LHCN-M2 (cell line): ENCODE measurements at places on chromosomes 2 and 18.

GRCh38 chr2:15634846-15635490, 43.3 kb downstream of the DDX1 start:
- DNase-seq: no peak

DNA sequence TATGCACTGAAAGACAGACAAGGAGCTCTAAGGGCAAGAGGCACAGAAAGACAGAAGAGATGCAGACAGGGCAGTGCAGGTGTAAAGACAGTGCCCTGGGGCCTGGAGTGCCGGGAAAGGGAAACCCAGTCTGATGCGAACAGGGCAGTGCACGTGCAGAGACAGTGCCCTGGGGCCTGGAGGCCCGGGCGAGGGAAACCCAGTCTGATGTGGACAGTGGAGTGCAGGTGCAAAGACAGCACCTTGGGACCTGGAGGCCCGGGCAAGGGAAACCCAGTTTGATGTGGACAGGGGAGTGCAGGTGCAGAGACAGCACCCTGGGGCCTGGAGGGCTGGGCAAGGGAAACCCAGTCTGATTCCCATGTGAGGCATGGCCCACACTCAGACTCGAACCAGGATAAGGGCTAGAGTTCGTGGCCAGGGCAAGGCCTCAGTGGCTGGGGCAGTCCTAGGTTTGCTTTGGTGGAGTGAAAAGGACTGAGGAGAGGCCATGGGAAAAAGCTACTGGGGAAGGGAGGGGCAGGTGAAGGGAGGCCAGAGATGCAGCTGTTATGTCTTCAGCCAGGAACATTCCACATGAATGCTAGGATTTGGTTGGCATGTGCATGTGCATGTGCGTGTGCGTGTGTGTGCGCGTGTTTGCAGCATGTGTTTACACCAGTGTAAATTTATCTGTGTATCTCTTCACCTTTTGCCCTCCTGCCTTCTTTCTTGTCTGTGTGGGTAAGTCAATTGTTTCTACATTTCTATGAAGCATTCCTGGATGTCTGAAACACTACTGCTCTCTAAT, 39.1 kb upstream of the DNMT3A start:
- peak; percentile 66 for DNase-seq

DNA sequence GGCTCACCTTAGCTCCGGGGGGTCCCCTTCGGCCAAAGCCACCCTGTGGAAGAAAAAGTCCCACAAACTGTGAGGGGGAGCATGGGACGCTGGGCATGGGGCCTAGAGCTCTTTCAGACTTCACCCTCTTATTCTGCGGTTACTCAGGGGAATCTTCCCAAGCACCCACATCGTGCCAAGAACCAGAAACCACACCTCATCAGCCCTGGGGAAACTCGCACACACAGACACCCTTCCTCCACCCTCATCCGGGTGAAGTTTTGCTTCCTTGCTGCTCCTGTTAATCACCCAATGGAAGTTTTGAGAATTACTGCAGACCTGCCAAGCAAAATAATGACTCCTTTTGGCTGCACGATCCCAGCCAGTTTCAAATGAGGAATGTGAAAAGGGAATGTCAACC, 59.1 kb downstream of the COL6A3 start:
- DNase-seq: no peak

- no peak for DNase-seq
These were observed 29.2 kb downstream of the SMARCAL1 start for GRCh38 chr2:216441308-216442010.

DNA sequence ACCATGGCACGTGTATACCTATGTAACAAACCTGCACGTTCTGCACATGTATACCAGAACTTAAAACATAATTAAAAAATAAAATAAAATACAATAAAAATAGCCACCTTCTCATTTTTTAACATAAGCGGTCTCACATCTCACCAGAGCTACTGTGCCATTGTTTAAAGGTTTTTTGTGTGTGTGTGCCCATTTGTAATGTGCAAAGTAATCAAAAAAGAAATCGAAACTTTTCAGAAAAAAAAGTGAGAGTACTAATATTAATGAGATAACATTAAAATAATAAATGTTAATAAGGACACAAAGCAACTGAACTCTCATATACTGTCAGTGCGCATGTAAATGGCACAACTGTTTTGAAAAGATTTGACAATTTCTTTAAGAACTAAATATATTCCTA, 60.5 kb downstream of the FANCL start:
- DNase-seq: no peak

GRCh38 chr2:237486819-237487448, at the start of gene MLPH:
Gene MLPH (plus strand): TSS chr2:237487251. CDS start chr2:237493427, 6,176 bp downstream.
- peak; percentile 69 for DNase-seq

DNA sequence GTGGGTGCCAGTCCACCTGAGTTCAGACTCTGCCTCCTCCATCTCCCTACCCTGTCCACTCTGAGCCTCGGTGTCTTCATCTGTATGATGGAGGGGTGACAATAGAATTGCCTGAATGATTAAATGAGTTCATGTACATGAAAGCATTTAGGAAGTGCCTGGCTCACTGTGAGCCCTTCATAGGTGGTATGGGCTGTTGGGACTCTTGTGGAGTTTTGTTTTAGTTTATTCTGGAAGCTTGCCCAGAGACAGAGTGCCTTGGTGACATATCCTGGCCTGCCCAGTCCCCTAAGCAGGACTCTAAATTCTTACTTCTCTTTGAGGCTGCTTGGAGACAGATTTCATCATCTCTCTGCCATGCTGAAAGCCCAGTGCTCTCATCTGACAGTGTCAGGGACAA, 24.5 kb upstream of the GIGYF2 start:
- no peak for DNase-seq

DNA sequence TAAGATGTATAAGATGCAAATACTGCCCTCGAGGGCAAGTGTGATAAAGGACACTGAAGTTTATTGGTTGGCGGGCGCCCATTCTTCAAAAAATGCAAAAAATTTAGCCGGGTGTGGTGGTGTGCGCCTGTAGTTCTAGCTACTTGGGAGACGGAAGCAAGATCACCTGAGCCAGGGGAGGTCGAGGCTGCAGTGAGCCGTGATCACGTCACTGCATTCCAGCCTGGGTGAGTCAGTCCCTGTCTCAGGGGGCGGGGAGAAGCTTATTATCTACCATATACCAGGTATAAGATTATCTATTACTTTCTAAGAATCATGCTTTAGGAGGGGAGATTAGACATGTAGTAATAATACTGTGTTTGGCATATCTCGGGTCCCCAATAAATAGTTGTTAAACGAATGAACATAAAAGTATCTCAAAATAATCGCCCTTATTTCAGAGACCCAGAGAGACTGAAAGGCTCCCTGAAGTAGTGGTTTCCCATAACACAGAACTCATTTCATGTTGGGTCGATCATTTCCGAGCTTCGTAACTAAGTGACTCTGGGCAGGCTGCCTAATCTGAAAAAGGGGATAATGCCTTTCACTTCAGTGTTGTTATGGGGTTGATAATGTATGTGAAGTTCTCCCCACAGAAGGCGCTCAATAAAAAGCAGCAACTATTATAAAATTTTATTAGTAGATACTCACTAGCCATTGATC, 1.2 kb upstream of the SELENOI start:
- no peak for DNase-seq

- DNase-seq: peak; percentile 81
These were observed 85.8 kb downstream of the LIPG start for GRCh38 chr18:49647496-49648168.

GRCh38 chr2:218427741-218428140, 8.8 kb downstream of the VIL1 start:
- no peak for DNase-seq

DNA sequence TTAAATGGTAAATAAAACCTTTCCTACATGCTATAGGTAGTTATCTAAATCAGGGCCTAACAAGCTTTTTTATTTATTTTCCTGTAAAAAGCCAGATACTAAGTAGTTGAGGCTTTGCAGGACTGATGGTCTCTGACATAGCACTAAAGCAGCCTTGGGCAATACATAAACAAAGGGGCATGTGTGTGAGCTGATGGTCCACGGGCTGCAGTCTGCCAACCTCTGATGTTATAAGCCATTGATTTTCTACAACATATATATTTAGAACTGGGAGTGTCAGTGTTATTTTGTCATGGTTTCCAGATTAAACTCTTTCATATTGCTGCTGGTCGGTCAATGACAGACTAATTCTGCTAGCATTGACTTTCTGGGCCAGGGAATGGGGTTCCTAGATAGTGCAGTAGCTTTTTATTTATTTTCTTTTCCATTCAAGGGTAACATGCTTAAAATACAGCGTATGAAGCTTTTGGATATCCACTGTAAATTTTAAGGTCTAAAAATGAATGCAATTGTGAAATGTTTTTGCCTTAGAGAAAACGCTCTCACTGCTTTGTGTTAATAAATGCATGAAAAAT, 134.0 kb downstream of the NEDD4L start:
- no peak for DNase-seq

GRCh38 chr2:221203125-221203524, 369.0 kb downstream of the EPHA4 start:
- DNase-seq: no peak

DNA sequence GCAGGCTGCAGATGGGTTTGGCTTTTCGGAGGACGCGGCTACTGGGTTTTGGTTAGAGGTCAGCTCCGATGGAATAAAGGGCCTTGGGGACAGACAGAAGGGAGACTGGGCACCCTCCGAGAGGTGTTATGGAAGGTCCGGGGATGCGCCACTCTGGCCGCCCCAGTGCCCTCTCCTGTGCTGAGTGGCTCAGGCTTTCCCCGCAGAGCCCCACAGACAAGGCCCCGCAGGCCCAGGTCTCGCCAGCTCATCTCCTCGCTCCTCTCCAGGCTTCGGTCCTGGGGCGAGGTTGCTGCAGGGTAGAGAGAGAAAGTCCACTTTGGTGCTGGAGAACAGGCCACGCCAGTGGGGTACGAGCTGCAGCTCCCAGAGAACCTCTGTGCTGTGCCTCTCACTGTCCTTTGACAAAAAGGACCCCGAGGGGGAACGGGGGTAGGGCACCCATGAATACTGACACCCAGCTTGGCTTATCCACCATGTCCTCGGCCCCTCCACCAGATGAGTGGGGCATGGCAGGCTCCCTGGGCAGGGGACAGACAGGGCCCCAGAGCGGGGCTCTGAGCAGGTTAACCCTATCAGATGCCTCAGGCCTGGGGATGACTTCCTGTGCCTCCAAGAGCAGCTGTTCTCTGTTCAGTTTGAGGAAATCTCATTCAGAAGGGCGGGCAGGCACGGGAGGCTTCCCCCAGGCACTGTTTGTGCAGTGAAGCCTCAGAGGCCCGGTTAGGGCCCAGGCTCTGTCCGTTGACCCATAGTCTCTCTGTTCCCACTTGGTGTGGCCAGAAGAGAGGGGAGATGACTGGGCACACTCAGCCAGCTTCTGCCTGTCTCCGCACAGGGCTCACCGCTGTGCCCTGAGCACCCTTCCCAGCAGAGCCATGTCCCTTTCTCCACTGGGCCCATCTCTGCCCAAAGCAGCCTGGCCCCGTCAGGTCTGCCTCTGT, 15.7 kb upstream of the CNNM3 start:
- DNase-seq: no peak

DNA sequence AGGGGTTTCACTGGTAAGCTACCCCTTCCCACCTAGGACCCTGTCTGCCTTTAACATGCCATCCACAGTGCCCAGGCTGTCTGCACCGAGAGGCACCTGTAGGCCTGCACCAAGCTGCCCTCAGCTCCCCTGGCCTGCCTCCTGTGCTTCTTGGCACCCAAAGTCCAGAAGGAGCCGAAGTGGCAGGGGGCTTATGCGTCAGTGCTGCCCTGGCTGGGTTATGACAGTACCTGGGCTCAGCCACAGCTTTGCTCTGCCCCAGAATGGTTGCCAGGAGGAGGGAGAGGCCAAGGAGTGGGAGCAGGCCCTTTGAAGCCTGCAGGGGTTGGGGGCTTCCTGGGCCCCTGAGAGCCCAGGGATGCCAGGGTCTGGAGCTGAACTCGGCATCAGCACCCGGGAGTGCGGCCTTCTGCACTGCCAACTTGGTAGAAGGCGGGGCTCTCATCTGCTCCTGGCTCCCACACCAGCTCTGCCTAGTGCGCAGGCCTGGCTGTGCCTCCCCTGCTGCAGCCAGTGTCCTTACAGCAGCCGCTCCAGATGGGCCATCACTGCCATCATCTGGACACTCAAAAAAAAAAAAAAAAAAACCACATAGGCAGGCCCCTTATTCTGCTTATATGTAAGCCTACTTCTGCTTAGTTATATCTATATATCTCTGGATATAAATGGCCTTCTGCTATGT, 155.4 kb downstream of the THSD7B start:
- no peak for DNase-seq

DNA sequence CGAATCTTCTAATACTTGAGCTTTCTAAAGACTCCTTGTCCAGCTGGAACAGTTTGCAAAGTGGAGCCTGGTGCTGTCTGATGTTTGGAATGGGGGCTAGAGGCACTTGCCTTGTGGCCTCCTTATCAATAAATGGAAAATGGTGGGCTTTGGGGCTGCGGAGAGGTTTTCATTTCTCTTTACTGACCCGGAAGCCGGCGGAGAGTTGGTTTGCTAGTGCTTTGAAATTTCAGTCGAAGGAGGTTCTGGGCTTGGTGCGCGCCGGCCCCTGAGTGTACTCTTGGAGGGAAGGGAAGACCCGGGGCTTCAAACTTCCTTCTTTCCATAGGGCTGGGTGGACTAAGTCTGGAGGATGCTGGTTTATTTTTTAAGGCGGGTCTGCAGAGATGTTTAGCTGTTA, 714 bp downstream of the RPIA start:
- DNase-seq: peak; percentile 19

DNA sequence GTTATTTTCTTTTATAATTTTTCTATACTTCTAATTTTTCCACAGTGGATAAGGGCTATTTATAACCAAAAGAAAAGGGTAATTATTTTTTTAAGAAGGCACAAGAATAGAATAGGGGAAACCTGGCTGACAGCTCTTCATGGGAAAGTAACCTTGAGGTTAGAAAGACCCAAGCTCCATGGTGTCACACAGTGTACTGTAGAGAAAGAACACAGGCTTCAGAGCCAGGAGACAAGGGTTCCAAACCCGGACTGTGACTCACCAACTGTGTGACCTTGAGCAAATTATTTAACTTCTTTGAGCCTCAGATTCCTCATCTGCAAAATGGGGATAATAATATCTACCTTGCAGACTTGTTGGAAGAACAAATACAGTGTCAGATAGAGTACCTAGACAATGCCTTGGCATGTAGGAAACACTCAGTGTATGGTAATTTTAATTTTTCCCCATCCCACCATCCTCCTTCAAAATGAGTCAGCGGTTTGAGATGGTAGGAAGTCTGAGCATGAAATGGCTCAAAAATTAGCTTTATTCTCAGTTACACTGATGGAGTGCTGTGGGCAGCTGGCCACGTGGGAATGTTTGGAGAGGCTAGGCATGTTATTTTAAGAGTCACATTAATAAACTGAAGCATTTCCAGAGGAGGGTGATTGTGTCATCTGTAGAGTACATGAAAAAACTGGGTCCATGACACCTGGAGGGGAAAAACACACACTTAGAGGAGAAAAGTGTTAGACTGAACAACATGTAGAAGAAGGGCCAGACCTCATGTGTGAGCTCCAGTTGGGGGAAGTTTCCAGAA, 36.7 kb downstream of the TMEM37 start:
- peak; percentile 36 for DNase-seq

DNA sequence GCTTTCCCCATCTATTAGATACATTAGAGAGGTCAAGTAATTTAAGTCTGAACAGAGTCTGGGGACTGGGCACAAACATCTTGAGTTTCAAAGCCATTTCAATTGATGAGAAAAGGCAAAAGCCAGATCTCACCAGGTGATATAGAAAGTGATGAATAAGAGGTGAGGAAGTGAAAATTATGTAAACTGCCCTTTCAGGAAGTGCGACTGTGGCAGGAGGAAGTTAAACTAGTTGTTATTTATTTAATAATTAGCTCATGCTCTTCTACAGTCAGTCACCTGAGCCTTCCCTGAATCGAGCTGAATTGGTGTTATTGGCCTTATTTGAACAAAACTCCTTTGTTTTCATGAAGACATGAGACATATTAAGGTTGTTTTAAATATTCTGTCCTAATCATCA, 115.1 kb downstream of the CDH20 start:
- DNase-seq: no peak

- DNase-seq: no peak
These were observed 164.1 kb downstream of the DCDC2C start for GRCh38 chr2:3867469-3867868.
